ENCODE measurements at places on chromosomes 12 and 14.

- no peak for DNase-seq
Measured at GRCh38 chr12:10031771-10032175, 1.3 kb downstream of the CLEC9A start.

DNA sequence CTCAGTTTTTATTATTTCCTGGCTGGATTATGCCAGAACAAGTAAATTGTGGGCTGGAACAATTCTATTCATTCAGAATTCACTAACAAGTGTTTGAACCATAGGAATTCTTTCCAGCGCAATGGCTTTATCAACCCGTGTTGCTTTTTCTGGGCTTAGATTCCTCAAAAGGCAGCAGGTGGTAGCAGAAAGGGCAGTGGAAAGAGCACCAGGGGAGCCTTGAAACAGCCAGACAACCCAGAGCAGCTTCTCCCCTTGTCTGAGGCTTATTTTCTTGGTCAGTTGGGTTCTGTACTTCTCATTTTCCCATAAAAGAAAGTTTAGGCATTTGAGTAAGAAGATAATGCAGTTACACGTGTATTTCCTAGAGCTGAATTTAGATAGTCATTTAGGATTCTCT lies 130.7 kb downstream of the OTOGL start:
- DNase-seq, result no peak

DNA sequence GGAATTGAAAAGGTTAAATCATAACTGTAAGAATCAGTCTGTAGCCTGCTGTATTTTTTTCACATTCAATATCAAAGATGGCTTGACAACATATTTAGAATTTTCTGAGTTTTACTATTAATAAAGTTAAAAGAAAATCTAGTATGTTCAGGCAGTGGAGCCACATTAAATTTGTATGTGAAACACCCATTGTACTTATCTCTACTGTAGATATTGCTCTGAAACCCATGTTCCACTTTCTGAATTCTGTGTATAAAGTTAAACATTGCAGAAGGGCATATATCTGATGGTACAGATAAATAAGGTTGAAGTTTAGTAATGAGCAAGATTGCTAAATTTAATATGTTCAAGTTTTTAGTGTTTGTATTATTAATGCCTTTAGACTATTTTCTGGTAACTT lies 172.7 kb downstream of the FOXA1 start:
- no peak for DNase-seq

DNA sequence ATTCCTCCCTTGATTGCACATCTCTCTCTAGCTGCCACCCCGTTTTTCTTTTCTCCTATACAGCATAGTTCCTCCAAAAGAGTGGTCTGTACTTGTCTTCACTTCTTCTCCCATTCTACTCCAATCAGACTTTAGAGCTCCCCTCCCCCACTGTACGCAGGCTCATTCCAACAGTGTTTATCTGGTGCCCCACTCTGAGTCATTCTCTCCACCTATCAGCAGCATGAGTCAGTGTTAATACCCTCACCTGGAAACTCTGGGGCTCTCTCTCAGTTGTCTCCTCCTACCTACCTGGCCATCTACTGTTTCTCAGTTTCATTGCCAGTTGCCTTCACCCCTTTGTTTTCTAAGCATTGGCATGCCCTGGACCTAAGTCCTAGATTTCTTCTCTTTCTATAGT lies 175.1 kb upstream of the ARHGAP5 start:
- DNase-seq, result no peak

DNA sequence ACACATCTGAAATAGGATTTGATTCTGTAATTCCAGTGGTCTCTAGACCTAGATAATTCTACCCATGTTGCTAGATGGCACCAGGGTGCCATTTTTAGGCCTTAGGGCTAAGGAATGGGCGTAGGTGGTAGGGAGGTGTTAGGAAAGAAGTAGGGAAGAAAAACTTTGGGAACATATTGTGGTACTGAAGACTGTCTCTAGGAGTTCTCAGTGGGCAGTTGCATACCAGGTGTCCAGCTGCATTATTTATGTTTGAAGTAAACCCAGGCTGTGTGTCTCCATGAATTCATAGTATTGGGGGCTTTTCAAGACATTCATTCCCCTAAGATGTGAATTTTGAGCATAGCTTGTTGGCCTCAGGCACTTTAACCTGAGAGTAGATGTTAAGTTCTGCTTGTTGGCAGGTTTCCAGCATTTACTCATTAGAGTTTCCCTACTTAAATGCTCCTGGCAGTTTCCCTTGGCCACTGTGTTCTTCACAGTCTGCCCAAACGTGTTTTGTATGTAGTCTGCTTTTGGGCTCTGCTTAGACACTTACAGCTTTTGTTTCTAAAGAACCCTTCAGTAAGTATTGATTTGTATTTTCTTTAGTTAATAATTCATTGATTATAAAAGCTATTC lies 31.5 kb upstream of the CCT2 start:
- no peak for DNase-seq

- DNase-seq, result no peak
Measured at GRCh38 chr12:52306731-52307130, 14.5 kb downstream of the KRT83 start.

GRCh38 chr12:47022296-47022695 lies 57.1 kb upstream of the PCED1B start:
- no peak for DNase-seq

Data from activated CD4-positive, alpha-beta T cell treated with anti-CD3 and anti-CD28 coated beads, Interleukin-2, amount 50 U/mL, for 48 hours (primary cell).